ENCODE measurements at places on chromosomes 6 and 20. TPM values are rescaled to one million over a fixed set of nuclear protein-coding genes. Genes with fewer than 3 reads are reported as not detected.

- no peak for DNase-seq
Observed at GRCh38 chr6:135146162-135146934, 34.8 kb upstream of the MYB start.

DNA sequence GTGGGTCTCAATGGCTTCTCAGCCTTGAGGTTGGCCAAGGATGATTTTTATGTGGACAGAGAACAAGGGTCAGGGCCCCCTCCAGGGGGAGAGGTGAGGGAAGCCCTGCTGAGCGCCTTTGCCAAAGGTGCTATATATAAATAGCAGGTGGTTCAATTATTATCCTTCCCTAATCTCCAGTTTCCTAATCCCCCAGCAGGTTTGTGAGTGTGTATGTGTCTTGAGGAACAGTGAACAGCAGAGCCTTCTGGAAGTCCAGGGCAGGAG, 3.2 kb upstream of the SIRPA start:
- no peak for DNase-seq

DNA sequence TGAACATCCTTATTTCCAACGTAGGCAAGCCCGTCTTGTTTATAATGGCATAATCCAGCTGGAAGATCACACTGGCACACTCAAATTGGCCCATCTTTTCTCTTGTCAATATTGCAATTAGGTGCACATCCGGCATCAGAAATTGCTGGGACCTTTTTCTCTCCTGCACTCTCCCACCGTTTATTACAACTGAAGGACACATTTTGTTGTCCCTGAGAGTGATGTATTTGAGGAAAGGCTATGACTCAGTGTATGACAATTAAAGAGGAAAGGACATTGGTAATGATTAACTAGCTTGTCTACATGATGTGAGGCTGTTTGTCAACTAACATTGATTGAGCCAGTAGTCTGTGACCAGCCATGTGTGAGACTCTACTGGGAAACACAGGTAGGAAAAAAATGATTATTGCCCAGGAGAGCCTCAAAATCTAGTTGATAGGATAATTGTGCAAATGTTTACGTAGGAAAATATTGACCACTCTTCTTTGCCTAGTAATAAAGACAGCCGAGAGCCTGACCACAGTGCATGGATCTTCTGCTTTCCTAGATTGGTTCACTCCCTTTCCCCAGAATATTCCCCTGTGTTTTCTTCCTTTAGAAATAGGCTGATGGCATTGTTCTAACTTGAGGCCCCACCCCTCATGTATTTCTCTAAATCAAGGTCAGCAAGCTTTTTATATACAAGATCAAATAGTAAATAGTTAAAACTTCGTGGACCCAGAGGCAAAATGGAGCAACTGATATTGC, 230.0 kb upstream of the BTBD3 start:
- DNase-seq: no peak

The SYNDIG1 gene
- total RNA-seq: 0.47 TPM

DNA sequence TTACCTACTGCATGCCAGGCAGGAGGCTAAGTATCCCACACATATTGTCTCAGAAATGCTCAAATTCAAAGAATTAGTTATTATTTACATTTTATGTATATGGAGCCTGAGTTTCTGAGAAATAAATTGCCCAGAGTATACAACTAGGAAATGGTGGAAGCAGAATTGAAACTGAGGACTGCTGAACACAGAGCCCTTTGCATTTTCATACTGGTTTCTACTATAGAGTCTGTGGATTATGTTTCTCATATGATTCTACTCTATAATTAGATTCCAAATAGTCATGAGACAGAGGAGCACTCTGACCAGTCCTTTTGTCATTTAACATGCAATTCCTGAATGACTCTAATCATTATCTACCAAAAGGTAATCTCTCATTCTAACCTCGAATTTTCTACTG, 254.3 kb downstream of the LMBRD1 start:
- no peak for DNase-seq

DNA sequence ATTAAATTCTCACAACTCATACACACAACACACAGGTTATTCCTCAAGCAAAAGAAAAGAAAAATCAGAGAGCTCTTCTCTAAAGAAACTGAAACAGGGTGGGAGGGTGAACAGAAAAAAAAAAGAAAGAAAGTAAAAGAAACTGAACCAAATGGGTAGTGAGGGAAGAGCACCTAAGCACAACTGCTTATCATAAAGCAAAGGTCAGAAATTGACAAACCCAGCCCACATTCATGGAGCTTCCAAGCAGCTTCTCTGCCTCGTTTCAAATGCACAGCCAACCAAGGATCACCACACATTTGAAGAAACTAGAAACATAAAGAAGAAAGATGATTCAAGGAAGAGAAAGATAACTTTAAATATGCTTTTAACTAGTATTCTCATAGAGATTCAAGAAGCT, 90.5 kb downstream of the RNGTT start:
- DNase-seq: no peak

DNA sequence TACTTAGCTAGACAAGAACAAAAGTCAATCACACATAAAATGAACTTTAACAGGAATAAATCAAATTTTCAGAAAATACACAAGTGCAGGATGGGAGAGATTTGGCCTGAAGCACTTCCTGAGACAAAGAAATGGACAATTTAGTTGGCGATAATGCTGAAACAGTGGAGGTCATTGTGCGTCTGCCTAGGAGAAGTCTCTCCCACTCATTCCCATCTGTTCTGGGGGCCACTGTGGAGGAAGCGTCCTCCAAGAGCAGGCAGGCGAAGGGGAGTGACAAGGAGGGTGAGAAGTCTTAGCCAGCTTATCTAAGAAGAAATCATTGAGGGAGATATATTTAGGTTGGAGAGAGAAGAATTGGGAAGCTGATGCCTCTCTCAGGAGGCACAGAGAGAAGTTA, 10.2 kb upstream of the TMEM242 start:
- DNase-seq: no peak

DNA sequence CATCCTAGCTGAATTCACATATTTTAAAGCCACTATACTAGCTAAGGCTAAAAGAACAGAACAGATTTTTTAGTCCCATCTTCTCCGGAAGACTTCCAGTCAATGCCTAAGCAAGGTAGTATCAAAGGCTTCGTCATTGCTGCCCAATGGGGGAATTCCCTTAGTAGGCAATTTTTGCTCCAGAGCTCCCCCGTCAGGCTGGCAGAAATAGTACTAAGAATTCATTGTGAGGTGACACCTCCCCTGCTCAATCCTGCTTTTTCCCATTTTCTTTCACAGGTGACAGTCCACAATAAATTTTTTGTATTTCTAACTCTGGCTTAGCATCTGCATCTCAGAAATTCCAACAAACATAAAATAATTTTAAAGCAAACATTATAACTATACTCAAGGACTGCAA, 52.8 kb upstream of the SRSF6 start:
- no peak for DNase-seq

GRCh38 chr20:2026004-2026403, 32.1 kb upstream of the PDYN start:
- DNase-seq: no peak

GRCh38 chr6:160919723-160920440, 71.7 kb upstream of the MAP3K4 start:
- peak; percentile 43 for DNase-seq

The CALHM4 gene
- 0.39 TPM for total RNA-seq

DNA sequence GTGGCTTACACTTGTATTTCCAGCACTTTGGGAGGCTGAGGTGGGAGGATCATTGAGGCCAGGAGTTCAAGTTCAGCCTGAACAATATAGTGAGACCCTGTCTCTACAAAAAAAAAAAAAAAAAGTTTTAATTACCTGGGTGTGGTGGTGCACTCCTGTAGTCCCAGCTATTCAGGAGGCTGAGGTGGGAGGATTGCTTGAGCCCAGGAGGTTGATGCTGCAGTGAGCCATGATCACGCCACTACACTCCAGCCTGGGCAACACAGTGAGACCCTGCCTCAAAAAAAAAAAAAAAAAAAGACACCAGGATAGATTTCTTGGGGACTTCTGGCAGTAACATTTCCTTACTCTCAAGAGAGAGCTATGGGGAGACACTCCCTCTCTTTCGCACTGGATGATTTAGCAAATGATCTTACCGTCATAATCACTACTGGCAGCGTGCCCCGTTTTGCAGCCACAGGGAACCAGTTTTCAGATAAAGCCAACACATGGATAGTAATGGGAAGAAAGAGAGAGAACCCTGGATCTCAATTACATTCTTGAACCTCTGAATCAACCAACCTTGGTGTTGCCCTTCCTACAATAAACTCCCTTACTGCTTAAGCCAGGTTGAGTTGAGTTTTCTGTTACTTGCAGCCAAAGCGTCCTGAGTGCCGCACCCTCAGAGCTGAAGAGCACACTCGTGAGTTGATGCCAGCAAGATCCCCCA, 18.1 kb upstream of the PTPN1 start:
- peak; percentile 25 for DNase-seq

The GSTA2 gene
- 0.37 TPM for total RNA-seq

DNA sequence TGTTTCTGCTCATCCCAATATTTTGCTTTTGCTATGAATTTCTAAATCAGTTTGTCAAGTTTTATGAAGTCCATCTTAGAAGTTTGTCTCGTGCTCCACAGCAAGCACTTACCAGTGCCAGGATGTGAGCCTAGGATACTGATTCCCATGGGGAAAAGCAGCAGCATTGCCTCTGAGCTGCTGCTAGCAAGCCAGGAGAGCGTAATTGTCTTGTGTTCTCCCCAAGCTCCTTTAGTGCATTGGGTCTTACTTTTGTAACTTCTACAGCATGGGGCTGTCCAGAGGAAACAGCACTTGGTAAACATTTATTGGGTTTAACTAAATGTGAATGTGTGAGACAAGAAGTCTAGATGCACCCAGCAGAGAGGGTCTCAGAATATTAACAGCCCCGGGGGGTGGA, 76.1 kb downstream of the RNF182 start:
- DNase-seq: no peak

The LINC00237 gene
- not detected for total RNA-seq

GRCh38 chr20:24452498-24453127, 16.8 kb upstream of the SYNDIG1 start:
- no peak for DNase-seq

DNA sequence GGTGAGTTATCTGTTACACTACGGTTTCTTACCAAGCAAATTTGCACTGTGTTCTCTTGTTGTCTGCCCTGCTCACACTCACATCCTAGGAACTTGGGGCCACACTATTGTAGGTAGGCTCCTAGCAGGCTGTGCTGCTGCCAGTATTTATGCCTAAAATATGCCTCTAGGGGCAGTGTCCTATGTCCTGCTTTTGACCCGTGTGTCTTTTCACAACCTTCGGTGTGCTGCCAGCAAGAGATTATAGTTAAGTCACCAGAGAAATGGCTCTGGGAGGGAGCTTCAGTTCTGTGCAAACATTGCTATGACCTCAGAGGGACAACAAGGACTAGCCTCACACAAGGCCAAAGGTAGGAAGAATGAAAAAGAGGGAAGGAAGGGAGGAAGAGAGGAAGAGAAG, 8.9 kb upstream of the TAAR5 start:
- peak; percentile 31 for DNase-seq

- no peak for DNase-seq
Observed at GRCh38 chr6:150276168-150276936, 92.5 kb upstream of the IYD start.

GRCh38 chr20:23167431-23167830, 81.3 kb upstream of the CD93 start:
- DNase-seq: no peak
